Fibroblast of skin of left quadriceps (primary cell): ENCODE measurements at places on chromosomes 1 and 21.

DNA sequence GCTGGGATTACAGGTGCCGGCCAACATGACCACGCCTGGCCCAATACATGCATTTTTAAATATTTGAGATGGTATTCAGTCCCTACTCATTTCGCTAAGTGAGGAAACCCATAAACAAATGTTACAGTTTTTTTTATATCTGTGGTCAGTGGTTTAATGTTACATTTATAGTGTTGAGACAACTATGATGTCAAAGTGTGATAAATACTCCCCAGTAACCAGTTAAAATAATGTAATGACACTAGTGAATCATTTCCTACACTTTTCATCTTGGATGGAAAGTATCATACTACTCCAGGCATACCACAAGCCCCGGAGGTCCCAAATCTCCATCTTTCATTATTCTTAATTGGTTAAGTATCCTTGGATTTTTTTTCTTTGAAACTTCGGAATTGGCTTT lies 87.5 kb upstream of the KIF26B start:
- DNase-seq = no peak

GRCh38 chr1:21254335-21254951 lies 35.8 kb downstream of the ECE1 start:
- no peak for DNase-seq

- DNase-seq = no peak
These were observed 16.3 kb downstream of the RAB7B start for GRCh38 chr1:205986861-205987260.

DNA sequence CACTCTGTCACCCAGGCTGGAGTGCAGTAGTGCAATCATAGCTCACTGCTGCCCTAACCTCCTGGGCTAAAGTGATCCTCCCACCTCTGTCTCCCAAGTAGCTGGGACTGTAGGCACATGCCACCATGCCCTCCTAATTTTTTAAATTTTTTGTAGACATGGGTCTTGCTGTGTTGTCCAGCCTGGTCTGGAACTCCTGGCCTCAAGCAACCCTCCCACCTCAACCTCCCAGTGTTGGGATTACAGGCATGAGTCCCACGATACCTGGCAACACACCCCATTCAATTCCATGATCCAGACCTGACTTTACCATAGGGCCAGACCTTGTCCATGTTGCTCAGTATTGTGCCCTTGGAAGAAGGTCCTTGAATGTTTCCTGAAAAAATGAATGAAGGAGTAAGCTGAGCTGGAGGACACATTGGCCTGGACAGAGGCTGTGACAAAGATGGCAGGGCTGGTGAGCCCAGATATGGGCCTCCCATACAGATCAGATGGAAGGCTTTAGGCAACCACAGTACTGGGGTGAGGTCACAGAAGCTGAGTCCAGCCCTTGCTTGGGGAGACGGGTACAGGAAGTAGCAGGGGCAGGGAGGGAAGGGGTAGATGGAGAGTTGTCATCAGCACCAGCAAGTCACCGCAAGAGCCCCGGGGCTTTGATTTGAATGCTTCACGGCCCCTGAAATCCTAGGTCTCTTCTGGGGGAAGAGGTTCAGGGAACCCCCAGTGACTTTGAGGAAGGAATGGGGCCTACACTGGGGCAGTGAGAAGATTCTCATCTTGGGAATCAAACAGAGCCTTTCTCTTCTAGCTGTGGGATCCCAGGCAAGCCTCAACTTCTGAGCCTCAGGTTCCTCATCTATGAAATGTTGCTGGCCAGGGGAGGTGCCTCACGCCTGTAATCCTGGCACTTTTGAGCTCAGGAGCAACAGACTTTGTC lies 40.1 kb upstream of the DMBX1 start:
- DNase-seq = no peak

- no peak for DNase-seq
These were observed 60.6 kb upstream of the CASZ1 start for GRCh38 chr1:10856863-10857598.

DNA sequence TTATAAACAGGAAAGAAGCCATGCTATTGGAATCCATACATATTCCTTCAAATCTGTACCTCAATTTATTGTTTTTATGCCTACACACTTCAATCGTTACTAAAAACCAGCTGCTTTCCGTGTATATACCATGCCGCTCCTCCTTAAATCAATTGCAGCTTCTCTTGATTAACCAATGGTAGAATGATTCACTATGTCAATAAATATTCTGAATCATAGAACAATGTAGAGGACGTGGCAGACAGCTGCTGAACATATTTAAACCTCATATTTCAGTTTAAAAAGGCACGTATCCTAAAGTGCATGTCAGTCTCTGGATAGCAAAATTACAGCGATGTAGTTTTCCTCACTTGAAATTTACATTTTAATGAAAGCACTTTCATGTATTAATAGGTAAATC lies 100.4 kb downstream of the MRPL39 start:
- peak; percentile 77 for DNase-seq

DNA sequence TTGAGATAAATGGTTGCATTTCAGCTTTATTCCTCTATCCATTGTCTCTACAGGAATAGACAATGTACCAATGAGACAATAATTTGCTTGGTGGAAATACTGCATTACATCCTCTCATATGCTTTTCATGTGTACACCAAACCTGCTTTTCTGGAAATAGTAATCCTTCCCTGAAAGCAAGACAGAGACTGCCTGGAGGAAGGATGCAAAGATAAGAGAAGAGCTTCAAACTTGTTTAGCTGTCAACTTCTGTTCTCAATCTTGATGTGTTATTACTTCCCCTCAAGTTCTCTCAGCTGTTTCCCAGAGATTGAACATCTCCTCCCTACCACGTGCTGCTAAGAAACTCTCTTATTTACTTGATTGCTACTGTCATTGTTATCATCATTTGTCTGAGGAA lies 1125.4 kb upstream of the TMPRSS15 start:
- DNase-seq = no peak

DNA sequence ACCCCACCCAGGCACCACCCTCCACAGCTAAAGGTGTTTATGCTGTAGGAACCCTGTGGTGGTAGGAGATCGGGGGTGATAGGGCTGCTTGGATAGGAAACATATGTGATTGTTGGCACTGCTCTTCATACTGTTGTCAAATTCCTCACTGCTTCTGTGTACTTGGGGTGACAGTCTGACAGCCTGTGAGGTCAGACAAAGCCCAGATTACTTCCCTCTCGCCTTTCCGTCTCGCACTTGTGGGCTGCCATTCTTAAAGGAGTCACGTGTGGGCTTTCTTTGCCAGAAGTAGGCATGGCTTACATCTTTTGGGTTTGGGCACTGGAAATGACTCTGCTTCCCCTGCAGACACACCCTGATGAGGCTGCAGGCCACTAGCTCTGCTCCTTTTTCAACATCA lies 363.8 kb downstream of the DISC1 start:
- no peak for DNase-seq

DNA sequence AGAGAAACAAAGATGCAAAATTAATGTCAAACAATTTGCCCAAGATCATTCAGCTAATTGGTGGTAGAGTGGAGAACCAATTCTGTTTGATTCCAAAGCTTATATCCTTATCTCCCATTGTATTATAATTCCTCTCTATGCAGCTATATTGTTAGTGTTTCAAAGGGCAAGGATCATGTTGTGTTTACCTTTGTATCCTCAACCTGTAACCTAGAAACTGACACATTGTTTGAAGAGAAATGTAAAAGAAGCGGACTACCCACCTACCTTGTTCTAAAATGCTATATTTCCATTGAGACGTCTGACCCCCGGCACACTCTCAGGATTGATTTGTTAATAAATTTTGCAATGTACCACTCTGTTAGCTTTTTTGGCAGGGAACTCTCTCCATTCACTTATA lies 9.3 kb downstream of the RAVER2 start:
- DNase-seq = no peak

DNA sequence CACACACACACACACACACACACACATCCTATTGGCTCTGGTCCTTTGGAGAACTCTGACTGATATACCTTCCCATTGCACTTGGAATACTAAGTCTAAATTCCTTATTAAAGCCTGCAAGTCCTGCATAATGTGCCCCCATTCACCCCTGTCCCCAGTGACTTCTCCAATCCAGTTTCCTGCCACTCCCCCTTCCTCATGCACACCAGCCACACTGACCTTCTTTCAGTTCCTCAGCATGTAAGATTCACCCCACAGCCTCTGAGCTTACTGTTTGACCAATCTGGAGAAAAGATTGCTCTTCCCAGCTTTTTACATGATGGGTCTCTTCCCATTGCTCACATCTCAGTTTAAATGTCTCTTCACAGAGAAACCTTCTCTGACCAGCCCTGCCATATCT lies 146.6 kb downstream of the TBX15 start:
- DNase-seq = no peak

GRCh38 chr21:45080232-45080631 lies 5.9 kb downstream of the ADARB1 start:
- no peak for DNase-seq

GRCh38 chr1:100323419-100324106 lies 28.7 kb upstream of the CDC14A start:
- peak; percentile 10 for DNase-seq

- DNase-seq = no peak
These were observed 20.7 kb upstream of the STX12 start for GRCh38 chr1:27752360-27752759.

DNA sequence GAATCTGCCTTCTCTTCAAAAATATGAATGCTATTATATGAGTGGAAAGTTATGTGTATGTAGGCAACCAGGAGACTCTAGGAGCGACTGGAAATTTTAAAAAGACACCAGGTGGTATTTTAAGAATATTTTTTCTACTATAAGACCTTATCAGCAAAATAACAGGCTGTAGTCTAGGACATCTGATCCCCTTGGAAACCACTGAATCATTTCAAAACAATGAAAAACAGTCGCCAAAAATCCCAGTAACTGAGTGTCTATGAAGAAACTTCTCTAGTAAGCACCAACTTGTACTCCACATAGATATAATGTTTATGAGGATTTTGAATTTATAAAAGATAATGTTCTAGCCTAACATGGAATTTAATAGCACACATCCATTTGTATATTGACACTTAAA lies 358.5 kb downstream of the GPATCH2 start:
- peak; percentile 34 for DNase-seq

GRCh38 chr1:24416666-24417391 lies 1.2 kb downstream of the NIPAL3 start:
- DNase-seq = peak; percentile 84

DNA sequence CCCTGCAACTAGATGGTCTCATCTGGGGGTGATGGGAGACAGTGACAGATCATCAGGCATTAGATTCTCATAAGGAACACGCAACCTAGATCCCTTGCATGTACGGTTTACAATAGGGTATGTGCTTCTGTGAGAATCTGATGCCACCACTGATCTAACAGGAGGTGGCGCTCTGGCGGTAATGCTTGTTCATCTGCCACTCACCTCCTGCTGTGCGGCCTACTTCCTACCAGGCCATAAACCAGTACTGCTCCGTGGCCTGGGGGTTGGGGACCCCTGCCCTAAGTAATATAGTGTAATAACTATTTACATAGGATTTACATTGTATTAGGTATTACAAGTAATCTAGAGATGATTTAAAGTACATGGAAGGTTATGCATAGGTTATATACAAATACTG lies 134.9 kb downstream of the CLEC20A start:
- DNase-seq = no peak

DNA sequence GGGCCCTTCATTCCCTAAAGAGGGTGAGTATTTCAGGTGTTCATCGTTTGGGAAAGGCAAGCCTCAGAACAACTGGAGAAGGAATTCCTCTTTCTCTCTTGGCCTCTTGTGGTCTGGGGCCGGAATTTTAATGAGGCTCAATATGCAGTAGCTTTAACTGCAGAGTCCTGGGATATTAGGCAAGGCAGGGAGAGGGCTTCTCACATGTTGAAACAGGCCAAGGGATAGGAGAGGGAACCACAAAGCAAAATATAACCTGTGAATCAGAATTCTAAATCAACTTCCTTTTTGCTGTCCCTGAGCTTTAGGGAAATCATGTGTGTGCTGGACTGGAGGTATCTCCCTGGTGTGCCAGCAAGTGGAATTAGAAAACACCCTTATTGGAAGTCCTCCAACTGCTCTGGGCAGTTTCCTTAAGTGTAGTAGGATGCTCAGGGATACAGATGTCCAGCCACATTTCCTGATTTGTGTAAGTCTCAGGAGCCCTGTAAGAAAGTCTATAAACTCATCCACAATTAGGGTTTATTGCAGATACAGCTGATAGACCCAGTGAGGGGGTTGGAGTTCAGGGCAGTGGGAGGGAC lies 215.8 kb upstream of the ZRANB2 start:
- DNase-seq = no peak

- DNase-seq = no peak
These were observed 239.3 kb upstream of the KCNK2 start for GRCh38 chr1:214843281-214843680.

DNA sequence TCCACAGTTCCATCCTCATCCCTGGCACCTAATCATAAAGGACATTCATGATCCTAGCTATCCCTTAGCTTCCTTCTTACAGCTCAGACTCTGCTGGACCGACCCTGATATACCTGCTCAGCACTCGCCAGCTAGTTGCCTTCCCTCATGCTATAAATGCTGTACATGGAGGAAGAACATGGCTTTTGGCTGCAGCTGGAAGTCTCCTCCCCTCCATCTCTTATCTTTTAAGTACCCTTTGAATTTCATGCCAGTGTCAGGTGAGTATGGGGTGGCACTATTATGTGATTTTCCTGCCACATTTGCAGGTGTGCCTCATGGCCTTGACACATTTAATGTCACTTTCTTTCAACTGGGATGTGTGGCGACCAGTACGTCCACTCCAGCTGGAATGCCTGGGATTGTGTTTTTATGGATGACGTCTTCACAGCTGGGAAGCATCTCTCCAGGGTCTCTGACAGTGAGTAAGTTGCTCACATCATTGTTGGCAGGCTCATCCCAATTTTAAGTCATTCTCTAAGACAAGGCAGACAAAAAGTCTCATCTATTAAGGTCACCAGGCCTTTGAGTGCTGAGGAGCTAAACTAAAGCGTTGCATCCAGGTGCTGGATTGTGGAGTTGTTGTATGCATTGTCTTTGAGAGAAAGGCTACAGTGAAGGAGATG lies 43.4 kb downstream of the RUNX1 start:
- no peak for DNase-seq

DNA sequence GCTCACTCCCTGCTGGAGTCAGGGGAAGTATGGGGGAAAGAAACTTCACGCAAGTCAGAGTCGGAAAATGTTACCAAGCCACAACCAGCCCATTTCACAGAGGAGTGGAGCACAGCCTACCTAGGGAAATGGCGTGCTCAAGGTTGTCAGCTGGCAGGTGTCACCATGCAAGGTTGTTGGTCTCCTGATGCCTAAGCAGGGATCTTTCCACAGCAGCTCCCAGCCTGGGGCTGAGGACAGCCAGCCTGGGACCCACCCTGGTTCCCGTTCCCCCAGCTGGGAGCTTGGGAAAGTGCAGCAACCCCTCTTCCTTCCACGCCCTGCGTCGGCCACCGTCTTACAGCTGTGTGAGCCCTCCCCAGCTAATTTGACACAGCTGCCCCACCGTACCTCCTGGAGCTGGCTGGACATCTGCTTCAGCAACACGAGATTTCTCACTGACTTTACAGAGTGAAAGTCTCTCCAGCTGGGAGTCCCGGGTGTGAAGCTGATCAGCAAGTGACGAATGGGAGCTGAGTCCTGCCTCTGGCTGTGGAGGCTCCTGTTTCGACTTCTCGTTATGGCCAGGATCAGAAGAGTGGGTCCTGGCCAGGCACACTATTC lies 224.6 kb upstream of the RAB4A start:
- no peak for DNase-seq
